ENCODE measurements at places on chromosomes 2 and 18.

- no peak for DNase-seq
These were observed 284.1 kb upstream of the CYP26B1 start for GRCh38 chr2:72431737-72432136.

GRCh38 chr2:3151153-3151918 lies 226.3 kb downstream of the EIPR1 start:
- no peak for DNase-seq

- no peak for DNase-seq
These were observed 33.7 kb upstream of the TMEM177 start for GRCh38 chr2:119645173-119645855.

GRCh38 chr2:54227798-54228197 lies 28.2 kb downstream of the TSPYL6 start:
- no peak for DNase-seq

DNA sequence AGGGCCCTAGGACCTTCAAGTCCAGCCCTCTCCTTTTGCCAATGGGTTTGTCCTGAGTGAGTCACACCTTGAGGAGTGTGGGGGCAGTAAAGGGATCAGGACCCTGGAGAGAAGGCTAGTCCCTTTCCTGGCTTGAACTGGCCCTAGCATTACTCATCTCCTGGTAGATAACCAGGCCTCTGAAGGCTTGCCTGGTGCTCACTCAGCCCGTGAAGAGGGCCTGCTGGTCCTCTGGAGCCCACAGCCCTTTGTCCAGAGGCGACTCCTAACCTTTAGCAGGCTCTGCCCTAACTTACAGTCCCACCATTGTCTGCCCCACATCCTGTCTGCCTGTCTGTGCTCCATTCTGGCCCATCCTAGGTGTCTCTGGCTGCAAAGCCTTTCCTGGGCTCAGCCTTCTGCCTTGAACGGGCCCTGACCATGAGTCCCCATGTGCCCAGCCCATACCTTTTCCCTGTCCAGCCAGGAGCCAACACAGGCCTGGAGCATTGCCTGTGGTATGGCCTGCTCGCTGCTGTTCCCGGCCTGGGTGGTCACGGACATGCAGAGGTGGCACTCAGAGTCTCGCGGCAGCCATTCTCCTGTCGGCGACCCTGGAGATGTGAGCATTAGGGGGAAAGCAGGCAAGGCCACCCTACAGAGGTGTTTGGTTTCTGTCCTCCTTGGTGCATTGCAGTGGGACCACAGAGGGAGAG lies 5.0 kb downstream of the SFTPB start:
- DNase-seq = no peak

- DNase-seq = no peak
These were observed 28.5 kb upstream of the ACTR2 start for GRCh38 chr2:65199166-65199565.

DNA sequence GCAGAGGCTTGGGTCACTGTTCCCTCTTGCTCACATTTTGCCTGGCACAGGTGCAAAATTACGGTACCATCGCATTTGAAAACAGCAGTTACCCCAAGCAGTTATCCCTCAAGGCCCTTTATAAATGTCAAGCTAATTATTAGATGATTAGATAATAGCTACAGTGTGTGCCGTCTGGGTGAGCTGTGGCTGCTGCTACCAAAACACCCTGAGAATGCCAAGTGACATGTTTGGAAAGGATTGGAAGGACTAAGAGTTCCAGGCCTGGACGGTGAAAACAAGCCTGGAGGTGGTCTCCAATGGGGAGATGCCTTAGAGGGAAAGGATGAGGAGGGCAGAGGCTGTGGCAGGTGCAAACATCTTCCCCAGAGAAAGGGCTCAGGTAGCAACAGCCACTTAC lies 120.6 kb downstream of the CAPN13 start:
- no peak for DNase-seq

DNA sequence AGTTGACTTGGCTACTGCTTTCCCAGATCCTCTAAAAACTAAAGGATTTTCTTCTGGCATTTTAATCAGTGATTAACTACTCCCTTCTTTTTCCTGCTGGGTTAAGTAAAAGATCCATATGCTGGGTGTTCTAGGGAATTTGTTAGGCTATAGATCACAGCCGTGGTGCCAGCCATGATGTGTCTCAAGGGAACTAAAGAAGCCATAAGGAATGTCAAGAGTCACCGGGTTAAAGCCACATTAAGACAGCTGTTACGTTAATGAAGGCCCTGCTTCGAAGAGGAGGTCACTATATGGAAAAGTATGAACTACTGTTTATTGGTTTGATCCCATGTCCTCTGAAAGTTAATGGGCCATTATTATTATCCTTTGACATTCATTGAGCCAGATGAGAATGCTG lies 70.7 kb downstream of the PAX3 start:
- peak; percentile 14 for DNase-seq

- DNase-seq = no peak
These were observed 10.8 kb upstream of the COX7A2L start for GRCh38 chr2:42371611-42372473.

- no peak for DNase-seq
These were observed 476.0 kb downstream of the EIPR1 start for GRCh38 chr2:2901384-2902345.

DNA sequence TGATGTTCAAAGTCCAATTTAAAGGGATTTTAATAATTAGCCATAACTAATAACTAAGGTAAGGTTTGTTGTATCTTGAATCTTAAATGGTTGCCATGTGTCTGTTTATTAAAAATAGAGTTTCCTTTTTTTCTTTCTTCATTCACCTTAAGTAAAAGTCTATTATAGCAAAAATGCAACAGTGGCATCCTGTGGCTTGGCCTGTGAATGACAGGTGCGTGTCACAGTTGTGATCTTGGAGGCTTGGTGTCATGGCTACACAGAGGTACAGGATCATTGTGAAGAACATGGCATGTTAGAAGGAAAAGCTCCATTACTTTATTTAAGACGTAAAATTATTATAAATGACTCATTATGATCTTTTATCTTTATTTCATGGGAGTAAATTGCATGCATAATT lies 246.1 kb downstream of the BCL2 start:
- DNase-seq = no peak

DNA sequence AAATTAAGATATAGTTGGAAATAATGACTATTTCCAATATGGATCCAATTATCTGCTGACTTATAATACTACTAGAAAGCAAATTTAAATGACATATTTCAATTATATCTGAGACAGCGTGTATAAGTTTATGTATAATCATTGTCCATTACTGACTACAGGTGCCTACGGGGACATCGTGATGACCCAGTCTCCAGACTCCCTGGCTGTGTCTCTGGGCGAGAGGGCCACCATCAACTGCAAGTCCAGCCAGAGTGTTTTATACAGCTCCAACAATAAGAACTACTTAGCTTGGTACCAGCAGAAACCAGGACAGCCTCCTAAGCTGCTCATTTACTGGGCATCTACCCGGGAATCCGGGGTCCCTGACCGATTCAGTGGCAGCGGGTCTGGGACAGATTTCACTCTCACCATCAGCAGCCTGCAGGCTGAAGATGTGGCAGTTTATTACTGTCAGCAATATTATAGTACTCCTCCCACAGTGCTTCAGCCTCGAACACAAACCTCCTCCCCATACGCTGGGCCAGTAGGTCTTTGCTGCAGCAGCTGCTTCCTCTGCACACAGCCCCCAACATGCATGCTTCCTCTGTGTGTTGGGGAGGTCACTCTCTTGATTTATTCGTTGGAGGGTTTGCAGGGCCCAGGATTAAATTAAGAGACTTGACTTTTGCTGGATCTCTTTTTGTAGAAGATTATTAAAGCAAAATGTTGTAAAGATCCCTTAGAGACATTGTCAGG lies 194.4 kb downstream of the RPIA start:
- no peak for DNase-seq

DNA sequence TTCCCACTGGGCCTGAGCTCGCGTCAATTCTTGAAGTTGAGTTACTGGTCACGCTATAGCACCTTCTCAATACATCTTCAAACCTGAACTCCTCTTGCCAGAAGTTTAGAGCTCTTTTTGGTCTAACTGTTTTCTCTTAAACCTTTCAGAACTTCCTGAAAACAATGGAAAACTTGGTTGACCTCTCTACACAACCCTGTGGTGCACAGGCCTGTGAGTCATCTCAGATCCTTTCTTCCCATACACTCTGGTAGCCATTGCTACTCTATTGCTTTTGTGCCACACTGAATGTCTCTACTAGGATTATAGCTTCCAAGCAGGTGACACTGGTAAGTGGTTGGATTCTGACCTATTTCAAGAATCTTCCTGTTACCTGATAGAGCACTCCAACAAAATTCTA lies 321.5 kb upstream of the FSIP2 start:
- DNase-seq = no peak

DNA sequence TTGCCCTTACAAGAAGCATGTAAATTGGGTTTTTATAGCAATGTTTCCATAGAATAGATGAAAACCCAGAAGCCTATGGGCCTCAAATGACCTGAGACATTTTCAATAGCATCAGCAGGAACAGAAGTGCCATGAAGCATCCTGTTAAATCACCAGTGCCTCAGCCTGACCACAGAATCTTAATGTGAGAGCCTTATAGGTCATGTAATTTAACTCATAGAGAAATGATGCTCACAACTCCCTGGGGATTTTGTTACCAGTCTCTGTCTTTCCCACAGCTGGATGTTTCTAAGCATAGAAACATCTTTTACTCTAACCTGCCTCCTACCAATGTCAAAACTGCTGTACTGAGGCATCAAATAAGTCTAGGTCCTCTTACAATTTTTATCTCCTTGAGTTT lies 295.8 kb upstream of the ACVR2A start:
- no peak for DNase-seq

GRCh38 chr2:163182764-163183354 lies 344.3 kb upstream of the KCNH7 start:
- peak; percentile 39 for DNase-seq

DNA sequence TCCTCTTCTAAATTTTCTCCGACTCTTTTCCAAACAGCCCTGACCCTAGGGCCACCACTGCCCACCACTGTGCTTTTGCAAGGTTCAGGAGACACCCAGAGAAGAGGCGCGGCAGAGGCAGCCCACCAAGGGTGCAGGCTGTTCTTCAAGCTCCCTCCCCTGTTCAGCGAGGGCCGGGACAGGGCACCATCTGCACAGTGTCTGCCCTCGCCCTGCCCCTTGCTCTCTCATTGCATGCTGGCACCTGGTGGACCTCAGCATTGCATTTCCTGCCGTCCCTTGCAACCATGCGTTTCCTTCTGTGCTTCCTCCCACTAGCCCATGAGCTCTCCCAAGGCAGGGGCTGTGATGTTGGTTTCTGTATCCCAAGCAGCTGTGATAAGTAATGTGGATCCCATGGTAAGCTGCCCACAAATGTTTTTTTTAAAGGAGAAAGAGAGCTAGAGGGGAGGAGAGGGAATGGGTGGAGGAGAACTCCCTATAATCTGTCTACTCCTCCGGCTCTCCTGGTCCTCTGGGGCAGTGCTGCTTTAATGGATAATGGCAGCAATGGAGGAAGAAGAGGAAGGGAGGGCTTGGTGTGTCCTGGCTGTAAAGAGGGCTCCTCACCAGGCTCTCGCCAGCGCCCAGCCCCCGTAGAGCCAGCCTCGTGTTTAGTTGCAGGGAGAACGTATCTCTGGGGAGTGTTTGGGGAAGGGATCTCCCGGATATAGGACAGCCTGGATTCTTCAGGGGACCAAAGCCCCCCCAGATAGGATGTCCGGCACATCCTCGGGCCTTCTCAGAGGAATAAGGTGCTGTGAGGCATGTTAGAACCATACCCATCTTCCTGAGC lies 15.6 kb upstream of the YWHAQ start:
- no peak for DNase-seq

- no peak for DNase-seq
These were observed 104.2 kb upstream of the MAP4K3 start for GRCh38 chr2:39541011-39541930.

GRCh38 chr2:4791488-4791887 lies 900.7 kb upstream of the SOX11 start:
- DNase-seq = no peak

DNA sequence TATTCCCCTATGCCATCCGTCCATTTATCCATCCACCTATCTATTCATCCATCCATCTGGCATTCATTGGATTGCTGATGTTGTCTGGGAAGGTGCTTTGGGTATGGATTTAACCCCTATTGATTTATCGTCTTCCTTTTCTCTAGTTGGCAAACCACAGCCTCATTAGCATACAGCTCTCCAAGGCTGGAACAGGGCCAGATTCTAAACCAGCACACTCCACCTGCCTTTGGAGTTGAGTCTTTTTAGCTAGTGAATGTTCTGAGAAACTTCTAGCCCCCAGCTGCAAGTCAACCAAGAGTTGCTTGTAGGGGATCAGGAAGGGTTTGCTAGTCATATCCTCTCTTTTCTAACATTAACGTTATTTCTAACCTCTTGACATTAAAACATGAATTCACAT lies 90.7 kb downstream of the NRP2 start:
- no peak for DNase-seq

DNA sequence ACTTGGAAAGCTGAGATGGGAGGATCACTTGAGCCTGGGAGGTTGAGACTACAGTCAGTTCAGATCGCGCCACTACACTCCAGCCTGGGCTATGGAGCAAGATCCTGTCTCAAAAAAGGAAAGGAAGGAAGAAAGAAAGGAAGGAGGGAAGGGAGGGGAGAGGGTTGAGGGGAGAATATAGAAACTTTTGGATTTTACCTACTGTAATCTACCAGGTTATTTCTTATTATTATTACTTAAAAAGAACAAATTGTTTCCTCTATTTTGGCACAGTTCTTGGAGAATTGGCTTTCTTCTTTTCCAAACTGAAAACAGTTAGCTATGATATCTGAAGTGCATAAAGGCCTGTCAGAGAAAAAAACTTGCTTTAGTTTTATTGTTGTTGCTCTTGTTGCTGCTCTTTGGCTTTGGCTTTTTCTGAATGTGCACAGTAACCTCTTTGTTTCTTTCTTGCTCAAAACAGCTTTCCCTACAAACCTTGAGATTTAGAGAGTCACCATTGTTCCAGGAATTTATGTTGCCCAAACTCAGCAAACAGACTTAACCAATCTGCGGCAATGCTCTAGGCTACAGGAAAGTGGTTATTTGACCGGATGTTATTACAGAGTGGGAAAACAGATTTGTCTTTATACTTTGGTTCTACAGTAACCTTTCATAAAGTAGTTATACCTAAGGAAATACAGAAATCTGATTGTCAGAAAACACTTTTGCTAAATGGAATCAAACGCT lies 214.9 kb downstream of the XIRP2 start:
- no peak for DNase-seq
